ENCODE measurements at places on chromosomes 3 and 15. TPM values are rescaled to one million over a fixed set of nuclear protein-coding genes. Genes with fewer than 3 reads are reported as not detected.

The CEP152 gene
- total RNA-seq = 26.8 TPM

The EFCC1 gene
- total RNA-seq = not detected

The APPL1 gene
- 57.7 TPM for total RNA-seq

The HTR3E gene
- total RNA-seq = not detected

The DUOXA2 gene
- total RNA-seq = not detected

The PFN2 gene
- total RNA-seq = 281 TPM

The CLDN1 gene
- 0.59 TPM for total RNA-seq

The LRRC49 gene
- total RNA-seq = 14.5 TPM

The LDHAL6B gene
- total RNA-seq = not detected

The SYNPR gene
- not detected for total RNA-seq

The GABRR3 gene
- not detected for total RNA-seq

The GPR27 gene
- total RNA-seq = not detected

The NOX5 gene
- total RNA-seq = 2.9 TPM

The RAD51 gene
- total RNA-seq = 15.7 TPM

The RTP3 gene
- not detected for total RNA-seq

The FHIT gene
- total RNA-seq = 2.4 TPM

The TIMP4 gene
- total RNA-seq = 0.10 TPM

The MGLL gene
- 42.0 TPM for total RNA-seq

The TRAT1 gene
- not detected for total RNA-seq

The CORO2B gene
- total RNA-seq = 5.9 TPM

The CRABP1 gene
- total RNA-seq = not detected

The PLD1 gene
- total RNA-seq = 10.9 TPM

The CHMP2B gene
- total RNA-seq = 28.5 TPM

The EXD1 gene
- not detected for total RNA-seq

The HACL1 gene
- 35.3 TPM for total RNA-seq

The OXTR gene
- 6.4 TPM for total RNA-seq

The CACNA2D3 gene
- 11.2 TPM for total RNA-seq

The SLC51B gene
- total RNA-seq = not detected

The GORASP1 gene
- total RNA-seq = 29.2 TPM

The GOLGA8K gene
- total RNA-seq = not detected

The GOLGA6L10 gene
- total RNA-seq = 0.10 TPM

The GOLGA8Q gene
- total RNA-seq = not detected

The OR5H2 gene
- total RNA-seq = not detected

The RASSF1 gene
- total RNA-seq = 51.7 TPM

The FAM227B gene
- 6.4 TPM for total RNA-seq

The PDIA3 gene
- 323 TPM for total RNA-seq

The DGKG gene
- 15.3 TPM for total RNA-seq

The CFAP100 gene
- not detected for total RNA-seq

The GABRG3 gene
- total RNA-seq = not detected

The ROBO1 gene
- 40.0 TPM for total RNA-seq

The AGBL1 gene
- total RNA-seq = not detected

The FANCD2OS gene
- total RNA-seq = not detected

The PLIN1 gene
- total RNA-seq = 0.20 TPM

The TNIK gene
- total RNA-seq = 6.7 TPM

Data from RPMI7951 (cell line).